NCI-H1048 (cell line): ENCODE measurements at places on chromosomes 2 and 18.

DNA sequence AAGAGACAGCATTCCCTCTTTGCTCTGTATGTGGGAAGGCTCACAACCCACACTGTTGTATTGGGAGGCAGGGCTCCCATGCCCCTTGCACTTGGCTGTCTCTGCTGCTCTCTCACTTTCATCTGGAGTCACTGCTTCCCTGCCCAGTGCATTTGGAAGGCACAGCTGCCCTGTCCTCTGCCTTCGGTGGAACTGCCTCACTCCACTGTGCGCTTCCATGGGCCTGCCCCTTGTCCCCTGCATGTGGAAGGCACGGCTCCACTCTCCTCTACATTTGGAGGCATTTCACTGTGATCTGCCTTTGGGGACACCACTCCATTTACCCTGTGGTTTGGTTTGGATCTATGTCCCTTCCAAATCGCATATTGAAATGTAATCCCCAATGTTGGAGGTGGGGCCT lies 9.1 kb upstream of the PROM2 start:
- no peak for DNase-seq

DNA sequence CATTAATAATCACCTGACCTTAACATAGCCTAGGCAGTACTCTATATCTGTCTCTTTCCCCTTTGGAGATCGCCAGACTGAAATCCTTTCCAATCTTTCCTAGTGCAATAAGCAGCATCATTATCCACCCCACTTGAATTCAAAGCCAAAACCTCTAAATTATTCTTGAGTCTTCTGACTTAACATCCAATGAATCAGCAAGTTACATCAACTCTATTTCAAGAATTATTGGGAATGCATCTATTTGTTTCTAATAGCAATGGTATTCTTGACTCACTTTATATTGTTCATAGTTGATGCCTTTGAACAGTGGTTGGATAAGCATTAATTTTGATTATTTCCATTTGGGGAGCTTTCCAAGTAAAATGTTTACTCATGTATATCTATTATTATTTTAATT lies 144.8 kb downstream of the ZNF804A start:
- no peak for DNase-seq

DNA sequence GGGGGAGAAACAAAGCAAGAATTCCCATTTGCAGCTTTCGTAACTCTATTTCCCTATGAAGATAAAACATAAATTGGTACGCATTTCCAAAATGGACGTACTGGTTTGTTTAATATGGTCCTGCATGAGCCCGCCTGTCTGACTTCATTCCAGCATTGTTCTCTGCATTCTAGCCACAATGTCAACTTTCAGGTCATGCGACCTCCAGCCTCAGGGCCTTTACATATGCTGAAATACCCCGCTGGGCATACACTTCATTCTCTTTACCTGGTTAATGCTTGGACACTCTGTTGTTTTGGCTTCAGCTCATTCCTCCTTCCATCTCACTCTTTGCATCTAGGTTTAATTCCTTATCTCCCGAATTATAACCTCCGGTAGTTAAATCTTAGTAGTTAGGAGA lies 103.7 kb upstream of the DNMT3A start:
- DNase-seq = no peak

GRCh38 chr2:23457990-23458682 lies 73.2 kb downstream of the KLHL29 start:
- peak; percentile 26 for DNase-seq

- no peak for DNase-seq
Measured at GRCh38 chr2:152674334-152674733, 42.9 kb downstream of the PRPF40A start.

DNA sequence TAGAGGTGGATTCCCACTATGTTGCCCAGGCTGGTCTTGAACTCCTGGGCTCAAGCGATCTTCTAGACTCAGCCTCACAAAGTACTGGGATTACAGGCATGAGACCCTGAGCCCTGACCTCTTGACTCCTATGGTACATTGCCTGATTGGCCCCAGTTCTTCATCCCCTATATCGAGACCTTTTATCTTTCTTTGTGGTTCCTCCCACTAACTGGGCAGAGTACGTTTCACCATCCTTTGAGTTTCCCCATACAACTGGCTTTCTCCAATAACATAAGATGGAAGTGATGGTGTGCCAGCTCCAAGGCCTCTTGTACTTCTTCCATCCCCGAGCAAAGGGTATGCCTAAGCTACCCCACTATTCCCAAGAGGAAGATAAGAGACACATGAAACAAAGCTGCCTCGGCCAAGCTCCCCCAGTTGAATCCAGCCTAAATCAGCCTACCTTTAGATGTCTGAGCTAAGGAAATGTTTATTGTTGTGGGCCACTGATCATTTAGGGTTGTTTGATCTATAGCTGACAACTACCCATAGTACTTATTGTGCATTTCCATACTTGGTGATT lies 8.3 kb upstream of the TMEM247 start:
- no peak for DNase-seq
